ENCODE measurements at places on chromosomes 6 and 20.

- no peak for DNase-seq
These were observed 35.8 kb downstream of the PHIP start for GRCh38 chr6:79042088-79042798.

GRCh38 chr20:17615645-17616479 lies 46.0 kb downstream of the DSTN start:
- DNase-seq = no peak

GRCh38 chr20:64068386-64069208 lies 5.6 kb downstream of the TCEA2 start:
- no peak for DNase-seq

DNA sequence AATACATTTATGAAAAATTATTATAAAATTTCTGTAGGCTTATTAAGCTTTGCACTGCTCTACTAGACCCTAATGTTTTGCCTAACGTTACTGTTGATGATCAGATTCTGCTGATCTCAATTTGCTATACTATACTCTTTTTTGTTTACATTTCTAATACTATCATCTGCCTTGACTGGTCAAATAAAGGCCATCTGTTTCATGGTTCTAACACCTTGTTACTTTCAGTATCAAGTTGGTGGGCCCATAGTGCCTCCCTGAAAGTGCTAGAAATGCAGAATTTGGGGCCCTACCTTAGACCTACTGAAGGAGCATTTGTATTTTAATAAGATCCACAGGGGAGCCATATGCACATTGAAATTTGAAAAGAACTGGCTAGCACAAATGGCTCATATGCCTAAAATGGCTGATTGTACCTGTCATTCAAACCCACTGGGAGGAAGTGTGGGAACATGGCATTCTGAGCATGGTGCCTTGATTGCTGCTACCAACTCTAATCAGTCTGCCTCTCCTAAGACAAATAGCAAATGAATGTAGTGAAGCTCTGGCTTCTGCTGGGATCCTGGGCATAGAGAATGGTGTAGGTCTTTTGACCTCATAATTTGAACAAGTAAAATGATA lies 199.1 kb upstream of the BTBD3 start:
- no peak for DNase-seq

GRCh38 chr6:32940656-32941213 lies at the start of gene HLA-DMB:
Gene HLA-DMB (minus strand): TSS chr6:32941028. CDS start chr6:32940807, 221 bp downstream.
- no peak for DNase-seq

DNA sequence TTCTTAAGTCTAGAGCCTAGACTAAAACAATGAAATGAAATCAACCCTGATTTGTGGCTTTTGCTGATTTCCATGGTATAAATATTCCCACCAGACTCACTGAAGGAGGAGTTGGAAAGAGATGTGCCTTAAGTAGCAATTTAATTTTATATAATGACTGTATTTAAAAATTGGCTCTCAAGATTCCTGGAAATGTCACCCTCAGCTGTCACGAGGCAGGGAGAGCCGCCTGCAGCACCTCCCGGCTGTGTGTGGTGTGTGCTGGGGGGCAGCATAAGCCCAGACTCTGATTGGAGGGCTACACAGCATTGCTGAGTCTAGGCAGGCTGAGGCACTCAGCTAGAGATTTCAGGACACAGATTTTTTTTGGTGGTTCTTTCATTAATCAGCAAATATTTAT lies 40.6 kb upstream of the TMEM181 start:
- no peak for DNase-seq

- DNase-seq = no peak
These were observed 178.8 kb downstream of the SMOC2 start for GRCh38 chr6:168619560-168620314.

- no peak for DNase-seq
These were observed 96.8 kb downstream of the ARMC2 start for GRCh38 chr6:108944707-108945680.

GRCh38 chr6:54053881-54054391 lies 57.3 kb upstream of the MLIP start:
- DNase-seq = no peak

DNA sequence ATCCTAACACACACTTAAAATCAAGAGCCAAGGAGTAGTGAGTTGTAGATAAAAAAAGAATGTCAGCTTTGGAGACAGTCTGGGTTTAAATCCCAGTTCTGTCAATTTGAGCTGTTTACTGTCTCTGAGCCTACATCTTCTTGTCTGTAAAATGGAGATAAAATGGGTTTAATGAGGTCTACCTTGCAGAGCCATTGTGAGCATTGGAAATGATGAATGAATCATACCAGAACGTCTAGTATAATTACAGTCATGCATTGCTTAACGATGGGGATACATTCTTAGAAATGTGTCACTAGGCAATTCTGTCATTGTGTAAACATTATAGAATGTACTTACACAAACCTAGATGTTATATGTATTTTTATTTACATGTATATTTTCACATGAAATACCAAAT lies 17.6 kb upstream of the SGK2 start:
- no peak for DNase-seq

GRCh38 chr20:48178633-48179032 lies 393.4 kb upstream of the SULF2 start:
- no peak for DNase-seq

- DNase-seq = no peak
These were observed 16.0 kb downstream of the MYH7B start for GRCh38 chr20:34971561-34972235.

- no peak for DNase-seq
These were observed 365.0 kb upstream of the ID4 start for GRCh38 chr6:19472153-19472552.

GRCh38 chr20:16589623-16590022 lies 16.4 kb upstream of the KIF16B start:
- DNase-seq = no peak

DNA sequence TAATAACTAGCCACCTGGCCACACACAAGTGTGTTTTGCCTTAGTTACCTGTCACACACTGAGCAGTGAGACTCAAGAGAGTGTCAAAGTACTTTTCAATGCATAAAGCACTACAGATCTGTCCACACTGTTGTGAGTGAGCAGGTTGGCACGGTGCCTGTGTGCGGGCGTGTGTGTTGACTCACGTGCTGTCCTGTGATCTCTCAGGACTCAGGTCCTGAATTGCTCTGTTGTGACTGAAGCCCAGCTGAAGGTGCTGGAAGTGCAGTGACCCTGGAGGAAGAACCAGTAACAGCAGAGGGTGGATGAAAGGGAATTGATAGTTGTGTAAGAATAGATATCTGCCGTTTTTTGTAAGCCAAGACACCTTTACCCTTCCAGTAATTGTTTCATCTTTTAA lies 18.3 kb downstream of the SLC16A10 start:
- DNase-seq = no peak

DNA sequence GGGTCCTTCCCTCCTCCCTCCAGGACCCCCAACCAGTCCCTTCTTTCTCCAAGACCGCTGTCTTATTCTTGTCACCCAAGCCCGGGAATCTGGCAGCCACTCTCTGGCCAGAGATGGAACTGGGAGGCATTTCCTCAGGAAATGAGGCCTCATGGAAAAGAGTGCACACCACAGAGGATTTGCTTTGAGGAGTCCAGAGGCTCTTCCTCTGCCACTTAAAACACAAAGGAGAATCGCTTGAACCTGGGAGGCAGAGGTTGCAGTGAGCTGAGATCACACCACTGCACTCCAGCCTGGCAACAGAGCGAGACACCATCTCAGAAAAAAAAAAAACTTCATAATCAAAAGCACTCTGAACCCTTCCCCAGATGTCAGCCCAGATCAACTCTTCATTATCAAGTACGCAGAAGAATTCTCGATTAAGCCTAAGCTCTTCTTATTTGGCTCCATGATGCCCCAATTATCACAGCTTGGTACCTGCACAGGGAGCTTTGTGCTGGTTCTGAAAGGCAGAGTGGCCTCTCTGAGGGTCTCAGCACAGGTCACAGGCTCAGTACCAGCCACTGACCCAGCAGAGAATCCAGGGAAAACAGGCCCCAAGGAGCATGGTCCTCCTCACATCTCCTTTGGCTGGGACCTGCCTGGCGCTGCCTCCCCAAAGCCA lies 82.9 kb upstream of the MAFB start:
- DNase-seq = no peak

GRCh38 chr6:145823328-145823944 lies 8.8 kb upstream of the FBXO30 start:
- no peak for DNase-seq
